SIG-M5 (cell line): ENCODE measurements at places on chromosomes 2 and 18.

- DNase-seq, result no peak
Measured at GRCh38 chr2:73134471-73134870, 21.7 kb upstream of the RAB11FIP5 start.

DNA sequence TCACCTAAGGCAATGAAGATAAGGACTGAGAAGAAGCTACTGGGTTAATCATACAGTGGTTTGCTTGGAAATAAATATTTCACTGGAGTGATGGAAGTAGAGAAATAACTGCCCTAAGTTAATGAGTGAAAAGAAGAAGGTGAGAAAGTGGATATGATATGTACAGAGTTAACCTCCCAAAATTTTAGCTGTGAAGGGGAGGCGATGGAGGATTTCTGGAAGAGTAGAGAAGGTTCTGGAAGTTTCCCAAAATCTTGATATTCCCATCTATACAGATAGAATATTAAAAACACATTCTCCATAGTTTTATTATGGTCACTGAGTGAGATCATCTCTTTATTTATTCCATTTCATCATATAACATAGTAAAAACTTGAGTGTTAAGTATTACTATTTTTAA, 296.6 kb upstream of the RGPD4 start:
- DNase-seq, result no peak

- DNase-seq, result no peak
Measured at GRCh38 chr2:53096351-53096750, 671.3 kb upstream of the CHAC2 start.

DNA sequence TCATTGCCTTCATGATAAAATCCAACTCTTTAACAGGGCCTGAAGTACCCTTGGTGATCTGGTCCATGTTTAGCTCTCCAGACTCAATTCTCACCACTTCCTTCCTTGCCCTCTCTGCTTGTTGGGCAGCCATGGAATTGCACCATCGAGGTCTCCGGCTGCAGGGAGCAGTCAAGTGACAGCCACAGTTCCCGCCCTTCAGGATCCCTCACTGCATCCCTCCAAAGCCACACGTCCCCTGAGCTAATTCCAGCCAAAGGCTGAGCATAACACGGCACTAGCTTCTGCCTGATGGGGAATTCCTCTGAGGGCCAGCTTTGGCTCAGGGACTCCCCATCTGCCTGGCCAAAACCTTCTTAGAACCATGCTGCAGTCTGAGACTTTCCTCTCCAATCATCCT, 47.4 kb upstream of the SLC1A4 start:
- no peak for DNase-seq

DNA sequence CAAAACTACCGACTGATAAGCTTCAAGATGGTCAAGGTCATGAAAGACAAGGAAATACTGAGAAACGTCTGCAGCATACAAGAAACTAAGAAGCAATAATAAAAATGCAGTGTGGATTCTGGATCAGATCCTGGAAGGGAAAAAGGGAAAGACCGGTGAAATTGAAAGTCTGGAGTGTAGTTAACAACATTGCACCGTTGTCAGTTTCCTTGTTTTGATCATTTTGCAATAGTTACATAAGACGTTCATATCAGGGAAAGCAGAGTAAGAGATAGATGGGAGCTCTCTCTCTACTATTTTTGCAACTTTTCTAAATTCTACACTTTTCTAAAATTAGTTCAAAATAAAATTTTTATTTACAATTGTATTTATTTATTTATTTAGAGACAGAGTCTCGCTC, 15.0 kb upstream of the ZNF407 start:
- DNase-seq, result no peak

DNA sequence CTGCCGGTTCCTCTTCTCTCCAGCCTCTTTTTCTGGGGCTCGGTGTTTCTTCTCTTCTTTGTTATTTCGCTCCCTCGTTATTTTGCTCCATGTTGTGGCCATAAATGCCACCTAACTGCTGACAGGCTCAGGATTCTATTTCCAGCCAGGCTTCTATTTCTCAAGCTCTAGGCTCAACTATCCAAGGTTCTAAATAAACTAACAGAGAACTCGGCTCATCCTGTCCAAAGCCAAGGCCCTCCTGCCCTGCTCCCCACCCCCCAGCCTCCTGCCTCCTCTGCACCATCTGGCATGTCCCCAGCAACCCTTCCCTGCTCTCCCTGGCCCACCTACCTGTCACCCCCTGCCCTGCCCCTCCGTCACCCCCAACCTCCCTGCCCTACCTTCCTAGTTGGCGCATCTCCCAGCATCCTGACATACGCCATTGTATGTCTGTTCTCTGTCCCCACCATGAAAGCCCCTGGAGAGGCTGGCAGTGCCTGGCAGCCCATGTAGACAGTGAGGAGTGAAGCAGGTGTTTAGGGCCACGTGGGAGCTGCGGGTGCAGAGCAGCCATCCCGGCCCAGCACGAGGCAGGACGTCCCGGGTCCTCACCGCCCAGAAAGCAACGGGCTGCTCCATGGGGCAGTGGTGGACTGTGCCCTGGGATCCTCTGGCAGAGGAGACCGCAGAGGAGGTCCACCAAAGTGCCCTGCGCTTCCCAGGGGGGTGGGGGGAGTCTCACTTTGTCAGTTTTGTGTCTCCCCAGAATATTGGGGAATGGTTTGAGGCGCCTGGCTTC, 186.9 kb downstream of the TWIST2 start:
- DNase-seq, result no peak
